ENCODE measurements at places on chromosomes 6 and 20.

DNA sequence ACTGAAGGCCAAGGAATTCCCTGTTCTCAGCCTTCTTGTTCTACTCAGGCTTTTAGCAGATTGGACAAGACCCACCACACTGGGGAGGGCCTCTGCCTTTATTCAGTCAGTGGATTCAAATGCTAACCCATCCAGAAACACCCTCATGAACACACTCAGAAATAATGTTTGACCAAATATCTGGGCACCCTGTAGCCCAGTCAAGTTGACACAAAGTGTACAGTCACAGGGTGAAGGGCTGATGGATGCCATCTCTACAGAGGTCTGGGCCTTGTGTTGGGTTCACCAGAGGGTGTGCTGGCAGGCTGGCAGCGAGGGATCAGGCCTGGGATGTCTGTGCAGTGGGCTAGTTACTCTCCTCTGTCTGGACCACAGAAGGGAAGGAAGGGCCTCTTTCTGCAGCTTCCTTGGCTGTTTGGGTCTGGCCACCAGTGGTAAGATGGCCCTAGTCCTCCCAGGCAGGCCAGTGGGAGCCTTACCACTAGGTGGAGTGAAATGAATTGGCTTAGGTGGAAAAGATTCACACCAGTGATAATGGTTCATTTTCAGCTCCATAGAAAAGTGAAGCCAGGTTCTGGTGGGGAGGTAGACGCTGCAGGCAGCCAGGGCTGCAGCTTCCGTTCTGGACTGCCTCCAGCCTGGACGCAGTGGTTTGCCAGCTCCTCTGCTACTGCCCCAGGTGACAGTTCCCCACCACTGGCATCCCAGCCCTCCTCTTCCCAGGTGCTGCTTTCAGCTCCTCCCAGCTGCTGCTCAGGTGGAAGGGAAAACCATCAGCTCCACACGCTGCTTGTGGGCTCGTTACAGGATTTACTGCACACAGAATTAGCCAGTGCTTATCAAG, 9.2 kb downstream of the TUBB2A start:
- DNase-seq, result no peak

GRCh38 chr6:2208468-2208867, 36.9 kb downstream of the GMDS start:
- DNase-seq, result no peak

GRCh38 chr20:52405417-52405816, 213.8 kb upstream of the ZFP64 start:
- DNase-seq, result no peak

- no peak for DNase-seq
Measured at GRCh38 chr6:46491201-46491627, at the start of gene RCAN2. Gene RCAN2 (minus strand): TSS chr6:46491449.

DNA sequence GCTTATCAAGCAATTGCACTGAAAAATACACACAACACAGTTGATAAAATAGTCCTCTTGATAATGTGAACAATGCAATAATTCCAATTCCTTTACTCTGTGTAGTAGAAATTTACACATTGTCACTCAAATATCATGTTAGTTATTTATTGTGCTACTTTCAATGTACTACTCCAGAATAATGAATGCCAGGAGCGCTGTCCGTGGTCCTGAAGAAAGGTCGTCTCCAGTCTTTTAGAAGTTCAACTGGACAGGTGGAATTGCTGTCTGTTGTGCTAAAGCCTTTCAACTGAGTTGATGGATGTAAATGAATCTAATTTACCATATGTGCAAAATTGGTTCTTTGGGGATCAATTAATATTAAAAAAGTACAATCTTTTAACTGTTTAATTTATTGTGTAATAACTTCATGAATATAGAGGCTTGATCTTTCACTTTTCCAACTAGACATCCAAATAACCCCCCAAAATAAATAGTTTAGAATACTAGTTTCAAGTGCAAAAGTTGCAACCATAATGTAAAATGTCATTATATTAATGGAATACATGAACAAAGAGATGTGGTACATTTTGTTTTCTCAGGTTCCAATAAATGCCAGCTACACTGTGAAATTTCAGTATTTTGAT, 3.2 kb downstream of the GRIK2 start:
- DNase-seq, result no peak

DNA sequence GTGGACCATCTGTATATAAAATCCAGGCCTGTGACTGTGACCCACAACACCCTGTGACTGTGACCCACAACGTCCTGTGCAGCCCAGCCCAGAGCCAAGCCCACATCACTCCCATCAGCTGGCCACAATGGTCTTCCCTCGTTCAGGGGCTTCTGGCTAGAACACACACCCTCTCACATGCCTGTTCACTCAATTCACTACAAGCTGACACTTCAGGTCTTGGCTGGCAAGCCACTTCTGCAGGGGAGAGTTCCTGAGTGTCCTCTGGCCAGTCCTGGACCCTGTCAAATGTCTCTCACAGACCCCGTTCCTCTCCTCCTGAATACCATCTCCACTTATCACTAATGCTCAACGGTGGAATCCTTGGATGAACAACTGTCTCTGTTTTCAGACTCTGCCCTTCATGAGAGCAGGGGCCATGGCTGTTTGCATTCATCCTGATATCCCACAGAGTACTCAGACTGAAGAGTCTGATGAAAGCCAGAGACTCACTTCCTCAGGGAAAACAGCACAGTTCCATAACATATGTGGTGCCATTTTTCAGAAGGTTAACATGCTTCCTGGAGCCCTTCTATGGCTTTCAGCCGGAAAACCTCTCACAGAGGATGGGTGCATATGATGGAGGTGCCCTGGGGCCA, 56.0 kb downstream of the MYH7B start:
- no peak for DNase-seq

- no peak for DNase-seq
Measured at GRCh38 chr6:55175078-55176049, 1.0 kb downstream of the HCRTR2 start.

GRCh38 chr20:48040491-48040890, 255.2 kb upstream of the SULF2 start:
- DNase-seq, result no peak

DNA sequence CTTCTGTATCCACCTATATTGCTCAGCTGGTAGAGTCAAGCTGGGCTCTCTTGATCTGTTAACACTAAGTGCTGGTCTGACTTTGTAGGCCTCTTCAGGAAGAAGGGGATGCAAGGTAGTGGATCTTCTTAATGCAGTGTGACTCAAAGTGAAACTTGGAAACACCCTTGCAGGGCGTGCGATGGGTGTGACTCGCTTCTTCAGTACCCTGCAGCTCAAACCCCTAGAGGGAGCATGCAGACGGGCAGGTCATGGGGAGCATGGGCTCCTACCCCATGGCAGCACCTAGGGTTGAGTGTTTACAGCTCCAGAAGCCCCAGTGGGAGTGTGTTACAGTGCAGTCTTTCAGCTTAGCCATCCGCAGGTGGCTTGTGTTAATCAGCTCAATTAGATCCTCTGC, 757 bp upstream of the SAMD3 start:
- DNase-seq, result peak; percentile 46

- DNase-seq, result no peak
Measured at GRCh38 chr20:38569747-38570525, 11.1 kb upstream of the ADIG start.

DNA sequence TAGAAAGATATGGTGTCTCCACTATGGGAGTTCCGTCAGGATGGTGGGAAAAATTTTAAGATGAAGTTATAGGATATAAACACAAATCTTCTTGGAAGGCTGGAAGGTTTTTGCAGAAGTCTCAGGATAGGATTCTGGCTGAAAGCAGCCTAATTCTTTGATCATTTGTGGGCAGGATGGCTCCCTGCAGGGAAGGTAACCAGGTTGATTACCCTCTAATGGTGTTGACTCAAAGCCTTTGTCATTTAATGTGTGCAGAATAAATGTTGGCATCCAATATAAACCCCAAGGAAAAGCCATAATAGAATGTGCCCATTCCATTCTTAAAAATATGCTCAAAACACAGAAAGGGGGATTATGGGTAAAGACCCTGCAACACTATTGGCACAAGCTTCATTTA, 204.3 kb downstream of the EPM2A start:
- no peak for DNase-seq

DNA sequence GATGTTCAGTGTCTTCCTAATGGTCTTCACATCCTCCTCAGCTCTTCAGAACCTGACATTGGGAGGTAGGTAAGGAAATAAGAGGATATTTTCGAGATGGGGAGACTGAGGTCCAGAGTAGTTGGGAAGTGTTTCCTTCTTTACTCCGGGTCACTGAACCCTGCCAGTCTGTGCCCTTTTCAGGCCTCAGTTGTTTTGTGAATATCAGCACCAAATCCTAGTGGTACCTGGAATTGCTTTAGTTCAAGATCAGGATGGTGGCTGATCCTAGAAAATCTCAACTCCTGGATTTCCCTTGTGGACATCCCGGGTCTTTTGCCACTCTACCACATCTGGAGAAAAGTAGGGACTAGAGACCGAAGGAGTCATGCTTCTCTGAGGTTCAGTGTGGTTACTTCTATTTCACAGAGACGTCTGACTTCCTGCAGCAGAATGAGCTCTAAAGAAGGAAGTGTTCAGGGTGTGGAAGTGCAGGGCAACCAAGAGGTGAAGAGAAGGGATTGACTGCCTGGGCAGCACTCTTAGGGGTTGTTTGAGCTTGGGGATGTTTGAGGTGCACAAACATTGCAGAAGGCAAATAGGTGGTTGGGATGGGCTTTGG, 995 bp downstream of the STK4 start:
- no peak for DNase-seq

DNA sequence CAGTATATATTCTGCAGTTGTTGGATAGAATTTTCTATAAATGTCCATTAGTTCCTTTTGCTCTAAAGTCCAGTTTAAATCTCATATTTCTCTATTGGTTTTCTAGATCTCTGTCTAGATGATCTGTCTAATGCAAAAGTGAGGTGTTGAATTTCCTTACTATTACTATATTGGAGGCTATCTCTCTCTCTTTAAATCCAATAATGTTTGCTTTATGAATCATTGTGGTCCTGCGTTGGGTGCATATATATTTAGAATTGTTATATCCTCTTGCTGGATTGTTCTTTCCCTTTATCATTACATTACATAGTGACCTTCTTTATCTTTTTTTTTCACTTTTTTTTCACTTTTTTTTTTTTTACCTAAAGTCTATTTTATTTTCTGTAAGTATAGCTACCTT, 208.5 kb upstream of the ASCC3 start:
- no peak for DNase-seq

DNA sequence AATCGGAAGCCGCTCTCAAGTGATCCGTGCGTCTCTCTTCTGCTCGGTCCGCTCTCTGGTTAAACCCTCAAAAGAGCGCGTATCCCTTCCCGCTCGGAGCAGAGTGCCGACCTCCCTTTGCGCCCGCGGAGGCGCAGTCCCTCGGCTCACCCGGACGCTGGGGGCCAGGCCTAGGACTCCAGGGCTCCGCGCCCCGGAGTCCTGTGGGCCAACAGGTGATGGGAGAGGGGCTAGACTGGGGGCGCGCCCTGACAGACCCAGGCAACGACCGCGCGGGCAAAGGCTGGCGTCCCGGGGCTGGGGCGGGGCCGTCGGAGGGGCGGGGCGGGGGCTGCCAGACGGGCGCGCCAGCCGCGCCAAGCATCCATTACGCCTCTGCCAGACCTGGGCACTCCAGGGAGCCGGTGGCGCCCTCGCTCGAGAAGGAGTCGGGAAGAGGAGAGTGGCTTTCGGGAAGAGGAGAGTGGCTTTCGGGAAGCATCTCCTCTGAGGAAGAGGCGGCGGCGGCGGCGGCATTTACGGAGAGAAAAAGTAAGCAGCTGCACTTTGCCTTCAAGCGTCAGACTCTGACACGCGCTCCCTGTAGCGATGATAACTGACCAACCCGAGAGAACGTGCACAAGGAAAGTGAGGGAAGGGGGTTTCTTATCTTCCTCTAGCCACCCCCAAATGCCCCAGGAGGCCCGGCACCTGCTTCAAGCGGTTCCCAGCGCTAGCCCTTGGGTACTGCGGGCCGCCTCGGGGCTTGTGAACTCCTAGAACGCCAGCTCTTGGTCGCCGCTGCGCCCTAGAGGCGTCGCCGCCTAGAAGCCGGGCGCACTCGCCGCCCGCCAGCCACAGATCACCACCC, 2.6 kb downstream of the EPHA7 start:
- DNase-seq, result no peak

DNA sequence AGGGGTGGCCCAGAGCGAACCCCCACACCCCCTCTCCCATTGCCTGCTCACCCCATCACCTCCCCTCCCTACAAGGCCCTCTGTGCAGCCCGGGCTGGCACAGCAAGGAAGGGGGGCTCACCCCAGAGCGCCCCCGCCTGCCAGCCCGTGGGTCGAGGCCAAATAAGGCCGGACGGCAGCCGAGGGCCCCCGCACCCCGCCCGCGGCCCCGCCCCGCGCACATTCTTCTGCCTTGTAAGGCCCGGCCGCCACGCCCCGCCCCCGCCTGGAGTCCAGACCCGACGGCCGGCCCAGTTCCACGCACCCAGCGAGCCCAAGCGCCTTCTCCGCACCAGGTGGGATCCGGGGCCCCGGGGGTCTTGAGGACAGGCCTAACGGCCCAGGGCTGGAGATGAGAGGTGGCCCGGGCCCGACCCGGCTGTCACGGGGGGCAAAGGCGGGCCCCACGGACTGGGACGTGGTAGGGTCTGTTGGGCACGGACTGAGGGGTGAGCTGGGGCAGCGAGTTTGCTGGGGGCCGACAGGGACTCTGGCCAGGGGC, at the start of gene MYL9:
TSS of gene MYL9 (plus strand) at position 293 of the 541 bp plus-strand sequence. CDS start 3,366 bp downstream, outside the sequence.
- no peak for DNase-seq

- DNase-seq, result no peak
Measured at GRCh38 chr6:117676577-117677218, 1.4 kb downstream of the NUS1 start.

- DNase-seq, result no peak
Measured at GRCh38 chr6:26576929-26577719, 19.6 kb upstream of the ABT1 start.

DNA sequence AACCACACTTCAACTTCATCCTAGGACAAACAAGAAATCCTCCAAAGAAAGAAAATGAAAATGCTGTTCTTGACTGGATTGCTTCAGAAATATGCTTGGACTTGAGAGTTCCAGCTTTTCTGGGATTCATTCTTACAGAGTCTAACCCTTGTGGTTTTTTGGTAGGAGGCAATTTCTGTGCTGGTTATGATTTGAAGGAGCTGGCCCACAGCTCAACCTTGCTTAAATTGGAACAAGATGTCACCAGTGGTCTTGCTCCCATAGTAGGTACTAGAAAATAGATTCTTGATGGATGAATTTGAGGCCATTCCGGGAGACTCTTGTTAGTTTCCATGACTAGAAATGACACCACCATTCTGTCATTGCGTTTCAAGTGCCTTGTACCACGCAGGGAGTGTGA, 54.3 kb upstream of the BMP6 start:
- DNase-seq, result no peak

DNA sequence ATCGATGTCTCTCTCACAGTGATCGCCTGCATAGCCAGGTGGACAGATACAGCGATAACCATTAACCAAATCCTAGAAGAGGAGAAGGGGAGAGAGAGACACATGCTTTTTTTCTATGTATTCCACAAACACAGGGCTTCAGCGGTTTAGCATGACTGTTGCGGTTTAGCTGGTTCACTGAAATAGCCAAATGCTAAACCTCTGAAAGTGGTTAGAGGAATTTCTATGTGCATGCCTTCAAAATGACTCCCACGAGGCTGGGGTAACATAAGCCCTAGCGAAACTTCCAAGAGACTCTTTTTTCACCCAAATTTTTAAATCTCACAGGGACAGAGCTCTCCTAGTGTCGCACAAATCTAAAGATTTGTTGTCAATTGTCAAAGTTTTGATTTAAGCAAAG, 25.1 kb downstream of the JAG1 start:
- no peak for DNase-seq

All from stimulated activated CD8-positive, alpha-beta memory T cell treated with anti-CD3 and anti-CD28 coated beads, Interleukin-4, amount 100 ng/mL, for 1 hour (primary cell).